Fibroblast of lung (primary cell): ENCODE measurements at places on chromosomes 5 and 9.

GRCh38 chr9:90259311-90260246 is 383.0 kb downstream of the DIRAS2 start:
- H3K4me3 ChIP-seq: no peak overlapping the region
- no peak for DNase-seq
- H3K27ac ChIP-seq: no peak overlapping the region
- no peaks in the 10 kb centered on the region for H3K36me3 ChIP-seq

- H3K27ac ChIP-seq: peak overlapping the region; percentile 91
- H3K36me3 ChIP-seq: no peaks in the 10 kb centered on the region
- H3K4me1 ChIP-seq: peaks cover 8% of the 10 kb centered on the region
- DNase-seq: peak; percentile 43
Observed at GRCh38 chr5:109690242-109690974, 681 bp downstream of the MAN2A1 start.

DNA sequence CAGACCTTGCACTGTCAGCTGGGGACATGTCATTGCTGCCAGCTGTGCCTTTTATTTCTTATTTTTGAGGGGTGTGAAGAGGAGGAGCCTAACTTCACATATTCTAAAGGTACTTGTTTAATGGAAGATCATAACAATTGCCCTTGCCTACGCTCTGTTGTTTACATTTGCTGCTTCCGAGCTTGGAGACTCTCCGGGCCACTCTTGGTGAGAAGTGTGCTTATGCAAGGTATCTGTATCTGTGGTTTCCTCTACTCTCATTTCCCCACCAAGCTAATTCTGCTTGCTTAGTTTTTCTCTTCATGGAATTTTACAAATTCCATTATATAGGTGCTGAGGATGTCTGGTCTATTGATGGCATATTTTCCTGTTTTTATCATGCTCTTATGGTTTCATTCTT is 105.3 kb downstream of the RASGRF2 start:
- no peak overlapping the region for H3K27ac ChIP-seq
- no peak for DNase-seq
- no peaks in the 10 kb centered on the region for H3K27me3 ChIP-seq
- H3K36me3 ChIP-seq: peaks cover 2% of the 10 kb centered on the region

DNA sequence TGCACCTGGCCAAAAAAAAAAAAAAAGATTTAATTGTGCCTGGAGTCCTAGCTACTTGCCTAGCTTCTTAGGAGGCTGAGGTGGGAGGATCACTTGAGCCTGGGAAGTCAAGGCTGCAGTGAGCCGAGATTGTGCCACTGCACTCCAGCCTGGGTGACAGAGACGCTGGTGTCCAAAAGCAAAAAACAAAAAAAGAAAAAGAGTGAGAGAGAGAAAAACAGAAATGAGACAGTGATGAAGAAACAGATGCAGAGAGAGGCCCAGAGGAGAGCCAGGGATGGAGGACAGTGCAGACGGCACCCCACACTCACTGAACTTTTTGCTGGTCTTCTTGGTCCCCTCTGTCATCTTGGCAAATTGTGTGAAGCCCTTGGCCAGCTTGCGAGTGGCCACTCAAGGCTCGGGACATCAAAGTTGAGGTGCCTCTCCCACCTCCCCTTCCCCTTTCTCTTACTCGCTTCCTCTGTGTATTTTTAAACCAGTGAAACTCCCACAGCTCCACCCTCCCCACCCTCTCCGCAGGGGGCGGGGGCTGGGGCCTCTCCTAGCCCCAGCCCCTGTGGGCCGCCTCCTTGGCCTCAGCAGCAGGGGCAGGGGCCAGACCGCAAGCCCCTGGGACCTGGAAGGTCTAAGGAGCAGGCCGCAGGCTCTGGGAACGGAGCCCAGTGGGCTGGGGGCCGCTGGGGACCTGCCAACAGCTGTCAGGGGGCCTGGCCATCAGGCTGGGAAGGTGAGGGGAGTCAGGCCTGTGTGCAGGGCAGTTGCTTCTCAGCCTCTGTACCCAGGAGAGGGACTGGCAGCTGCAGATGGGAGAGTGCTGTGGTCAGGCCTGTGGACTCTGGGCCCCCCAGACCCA is at the start of gene SH2D3C:
Gene SH2D3C, minus strand, starts transcription at position 387 of the 856 bp plus-strand sequence. Its CDS starts 39 bp downstream, at position 348.
- no peak within 1 kb of the TSS for H3K27ac ChIP-seq
- peaks cover 5% of the 10 kb centered on the region for H3K27me3 ChIP-seq
- no peak within 1 kb of the TSS for H3K4me3 ChIP-seq
- H3K4me1 ChIP-seq: no peaks in the 10 kb centered on the region
- H3K36me3 ChIP-seq: no peaks in the 10 kb centered on the region
- DNase-seq: no peak
